ENCODE measurements at places on chromosomes 1 and 21.

DNA sequence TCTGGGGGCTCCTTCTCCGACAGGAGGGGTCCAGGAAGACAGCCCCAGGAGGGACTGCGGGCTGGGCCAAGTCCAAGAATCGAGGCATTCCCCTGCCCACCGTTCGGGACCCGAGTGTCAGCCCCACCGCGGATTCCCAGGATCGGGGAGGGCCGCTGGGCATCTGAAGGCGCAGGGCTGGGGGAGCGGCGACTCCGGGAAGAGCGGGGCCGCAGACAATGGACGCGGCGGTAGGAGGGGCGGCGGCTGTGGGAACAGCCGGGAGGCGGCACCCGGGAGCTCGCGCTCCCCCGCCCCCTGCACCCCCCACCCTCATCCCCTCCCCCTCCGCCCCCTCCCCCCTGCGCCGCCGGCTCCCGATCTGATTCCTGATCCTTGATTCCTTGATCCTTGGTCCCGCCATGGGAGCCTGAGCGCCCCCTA is at the start of gene VANGL2:
TSS of gene VANGL2 (plus strand) at position 342 of the 423 bp plus-strand sequence. CDS start 15,274 bp downstream, outside the sequence.
- DNase-seq: peak; percentile 14

GRCh38 chr1:51693419-51694155 is 76.7 kb downstream of the OSBPL9 start:
- no peak for DNase-seq

DNA sequence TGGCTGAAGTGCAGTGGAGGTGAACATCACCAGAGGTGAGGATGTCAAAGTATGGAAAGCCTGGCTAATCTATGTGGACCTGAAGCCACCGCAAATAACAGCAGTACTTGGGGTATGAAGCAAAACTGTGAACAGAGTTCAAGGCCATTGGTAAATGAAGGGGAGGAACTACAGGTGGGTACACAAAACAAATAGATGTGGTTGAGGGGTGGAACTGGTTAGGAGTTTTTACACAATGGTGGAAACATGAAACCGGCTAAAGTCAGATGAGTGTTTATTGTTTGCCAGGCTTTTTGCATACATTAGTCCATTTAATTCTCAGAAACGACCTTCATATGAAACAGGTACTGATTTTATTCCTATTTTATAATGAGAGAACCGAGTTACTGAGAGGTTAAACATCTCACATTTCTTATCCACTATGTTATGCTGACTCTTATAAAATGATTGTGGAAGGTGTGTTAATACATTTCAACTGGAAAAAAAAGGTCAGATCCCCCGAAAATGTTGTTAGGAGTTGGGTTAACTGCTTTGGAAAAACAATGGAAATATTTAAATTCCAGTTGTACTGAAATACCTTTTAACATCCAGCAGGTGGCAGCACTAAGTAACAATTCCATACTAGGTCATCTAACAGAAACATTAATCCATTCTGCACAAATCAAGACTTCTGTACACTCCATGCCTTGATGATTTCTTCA is 44.3 kb upstream of the GTF2B start:
- DNase-seq: no peak

- DNase-seq: no peak
These were observed 155.1 kb downstream of the VPS13D start for GRCh38 chr1:12384836-12385456.

DNA sequence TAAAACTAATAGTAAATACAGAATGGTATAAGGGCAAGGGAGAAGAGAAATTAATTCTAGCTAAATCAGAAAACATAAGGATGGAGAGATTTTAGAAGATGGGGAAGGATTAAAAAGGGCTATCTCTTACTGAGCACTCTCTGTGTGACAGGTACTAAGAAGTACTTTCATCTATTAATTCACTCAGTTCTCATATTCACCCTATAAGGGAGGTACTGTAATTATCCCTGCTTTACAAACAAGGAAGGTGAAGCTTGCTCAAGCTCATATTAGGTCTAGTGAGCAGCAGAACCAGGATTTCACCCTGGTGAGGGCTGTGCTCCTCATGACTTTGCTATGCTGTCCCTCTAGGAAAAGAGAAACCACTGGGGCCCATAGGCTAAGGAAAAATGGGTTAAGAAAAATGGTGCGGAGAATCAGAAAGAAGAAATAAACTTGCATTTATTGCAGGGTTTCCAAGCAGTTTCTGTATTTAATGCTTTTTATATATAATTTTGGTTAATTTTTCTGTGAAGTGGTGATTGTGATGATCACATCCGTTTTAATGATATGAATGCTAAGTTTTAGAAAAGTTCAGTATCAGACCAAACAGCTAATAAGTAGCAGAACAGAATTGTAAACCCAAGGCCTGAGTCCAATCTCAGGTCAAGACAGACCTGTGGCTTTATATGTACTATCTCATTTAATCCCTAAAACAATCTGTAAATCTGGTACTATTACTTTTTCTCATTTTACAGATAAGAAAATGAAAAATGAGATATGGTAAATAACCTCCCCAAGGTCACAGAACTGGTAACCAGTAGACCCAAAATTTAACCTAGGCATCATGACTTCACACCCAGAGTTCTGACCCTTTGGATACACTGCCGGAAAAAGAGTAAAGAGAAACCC is 1.7 kb downstream of the PCNX2 start:
- DNase-seq: no peak

DNA sequence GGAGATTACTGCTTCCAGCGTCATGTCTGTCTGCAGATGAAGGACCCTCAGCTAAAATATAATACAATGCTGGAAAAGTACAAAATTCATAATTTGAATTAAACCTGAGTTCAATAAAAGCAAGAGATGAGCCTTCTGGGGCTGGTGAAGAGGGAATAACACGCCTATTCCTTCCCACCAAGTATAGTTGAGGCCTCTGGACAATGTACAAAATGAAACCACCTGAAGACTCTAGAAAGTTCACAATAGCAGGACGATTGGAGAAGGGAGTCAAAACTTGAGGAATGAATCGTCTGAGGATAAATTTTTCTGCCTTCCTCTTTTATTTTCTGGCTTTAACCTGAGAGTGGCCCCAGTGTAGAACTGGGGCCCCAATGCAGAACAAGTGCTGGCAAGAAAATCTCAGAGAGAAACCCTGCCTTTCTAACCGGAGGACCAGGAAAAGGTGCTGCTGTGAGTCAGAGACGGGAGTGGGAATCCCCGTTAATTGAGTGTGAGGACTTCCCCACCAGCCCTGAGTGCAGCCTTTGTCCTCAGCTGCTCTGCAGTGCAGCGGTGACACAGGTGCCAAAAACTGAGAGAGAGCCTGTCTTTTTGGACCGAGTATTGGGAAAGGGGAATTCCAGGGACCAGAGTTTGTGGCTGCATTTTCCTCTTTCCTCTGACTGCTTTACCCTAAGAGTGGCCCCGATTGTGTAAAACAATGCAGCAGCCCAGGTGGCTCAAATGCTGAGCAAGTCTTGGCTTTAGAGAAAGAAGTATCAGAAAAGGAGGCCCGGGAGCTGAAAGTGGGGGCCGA is 264.9 kb downstream of the DYRK1A start:
- no peak for DNase-seq

- DNase-seq: no peak
These were observed 8.1 kb downstream of the GNAI3 start for GRCh38 chr1:109556563-109556962.

DNA sequence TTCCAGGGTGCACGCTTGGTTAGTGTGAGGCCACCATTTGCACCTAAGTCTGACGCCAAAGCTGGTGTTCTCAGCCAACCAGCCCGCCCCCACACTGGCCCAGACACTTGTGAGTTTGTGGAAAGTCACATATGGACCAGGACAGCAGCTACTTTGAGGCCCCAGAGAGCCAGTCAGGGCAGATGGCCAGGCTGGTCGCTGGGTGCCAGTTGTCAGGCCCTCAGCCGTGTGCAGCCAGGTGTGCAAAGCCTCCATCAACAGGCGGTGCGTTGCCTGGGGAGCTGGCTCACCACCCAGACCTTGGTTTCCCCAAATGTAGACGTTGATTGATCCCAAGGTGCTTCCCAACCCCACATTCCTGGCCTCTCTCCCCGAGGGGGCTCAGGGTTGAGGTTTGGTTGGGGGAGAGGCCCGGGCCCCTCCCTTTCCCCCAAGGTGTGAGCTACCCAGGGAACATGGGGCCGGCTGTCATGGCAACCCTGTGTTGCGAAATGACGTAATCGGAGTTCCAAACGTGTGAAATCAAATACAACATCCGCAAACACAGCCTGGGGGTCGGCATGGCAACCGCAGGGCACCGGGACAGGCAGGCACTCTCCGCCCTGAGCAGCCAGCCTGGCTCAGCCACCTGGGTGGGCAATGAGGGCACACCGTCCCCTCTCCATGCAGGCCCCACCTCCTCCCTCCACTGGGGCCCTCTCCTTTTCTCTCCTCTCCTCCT is 42.2 kb upstream of the WNT4 start:
- DNase-seq: no peak

GRCh38 chr1:188594542-188595235 is 1765.9 kb downstream of the PLA2G4A start:
- DNase-seq: no peak

DNA sequence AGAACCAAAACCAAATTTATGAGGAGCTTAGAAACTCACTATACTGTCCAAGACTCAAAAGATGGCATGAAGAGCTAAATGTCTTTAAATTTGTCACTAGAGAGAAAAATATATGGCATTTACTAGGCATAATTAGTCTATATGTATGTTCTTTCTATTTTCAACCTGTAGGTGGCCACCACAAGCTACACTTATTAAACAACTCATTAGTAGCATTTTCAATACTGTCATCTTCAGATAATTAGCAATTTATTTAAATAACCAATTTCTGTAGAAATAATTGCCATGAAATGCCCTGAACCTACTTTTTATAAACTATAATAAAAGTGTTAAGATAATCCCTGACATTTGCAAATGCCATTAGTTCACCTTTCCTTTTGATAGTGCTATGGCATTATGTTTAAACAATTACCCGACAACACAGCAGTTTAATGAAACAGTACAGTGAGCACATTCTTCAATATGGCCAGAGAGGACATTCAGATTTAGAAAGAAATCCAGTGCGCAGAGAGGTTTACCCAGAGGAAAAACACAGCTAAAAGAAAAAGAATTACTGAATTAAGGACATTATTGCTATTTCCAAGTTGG is 522.5 kb downstream of the PTBP2 start:
- DNase-seq: no peak

GRCh38 chr1:178531887-178532286 is 19.0 kb downstream of the TEX35 start:
- no peak for DNase-seq

DNA sequence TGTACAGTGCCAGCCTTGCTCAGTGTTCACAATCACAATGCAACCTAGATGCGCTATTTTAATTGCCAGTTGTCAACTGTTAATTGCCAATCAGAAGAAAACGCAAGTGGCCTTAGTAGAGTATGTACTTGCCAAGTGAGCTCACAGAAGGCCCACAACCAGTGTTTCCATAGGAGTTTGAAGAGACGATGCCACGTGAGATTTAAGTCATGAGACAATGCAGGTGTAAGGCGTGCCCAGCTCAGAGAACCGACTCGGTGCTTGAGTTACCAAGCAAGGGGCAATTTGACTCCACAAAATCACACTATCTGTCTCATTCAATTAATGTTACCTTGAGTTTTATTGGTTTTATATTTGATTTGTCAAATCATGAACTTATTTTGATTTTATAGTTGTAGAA is 65.6 kb downstream of the TEX35 start:
- no peak for DNase-seq

- DNase-seq: no peak
These were observed 958 bp downstream of the LYPLAL1 start for GRCh38 chr1:219174460-219175211.

DNA sequence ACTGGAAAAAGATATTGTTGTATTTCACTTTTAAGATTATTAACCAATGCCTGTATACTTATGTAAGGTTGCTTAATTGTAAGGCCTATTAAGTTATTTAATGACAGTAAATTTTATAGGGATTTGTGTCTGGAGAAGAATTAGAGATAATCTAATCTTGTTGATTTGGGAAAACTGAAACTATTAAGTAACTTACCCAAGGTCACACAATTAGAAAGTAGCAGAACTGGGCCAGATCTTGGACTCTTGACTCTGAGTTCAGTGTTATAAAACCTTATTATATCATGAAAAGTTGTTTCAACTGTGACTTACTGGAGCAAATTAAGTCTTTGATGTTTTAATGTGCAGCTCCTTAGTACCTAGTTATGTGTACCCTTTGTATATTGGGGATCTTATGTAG is 38.5 kb downstream of the CAMTA1 start:
- no peak for DNase-seq

GRCh38 chr21:39612233-39613040 is at the start of gene B3GALT5:
TSS of gene B3GALT5 (plus strand) at chr21:39612940. CDS start at chr21:39660560, 47,620 bp downstream.
- DNase-seq: no peak

- DNase-seq: no peak
These were observed 35.5 kb upstream of the HHAT start for GRCh38 chr1:210293171-210293607.

- DNase-seq: no peak
These were observed 4.8 kb downstream of the LMOD1 start for GRCh38 chr1:201941420-201942128.

GRCh38 chr1:119774746-119775490 is 6.2 kb upstream of the HMGCS2 start:
- DNase-seq: no peak

DNA sequence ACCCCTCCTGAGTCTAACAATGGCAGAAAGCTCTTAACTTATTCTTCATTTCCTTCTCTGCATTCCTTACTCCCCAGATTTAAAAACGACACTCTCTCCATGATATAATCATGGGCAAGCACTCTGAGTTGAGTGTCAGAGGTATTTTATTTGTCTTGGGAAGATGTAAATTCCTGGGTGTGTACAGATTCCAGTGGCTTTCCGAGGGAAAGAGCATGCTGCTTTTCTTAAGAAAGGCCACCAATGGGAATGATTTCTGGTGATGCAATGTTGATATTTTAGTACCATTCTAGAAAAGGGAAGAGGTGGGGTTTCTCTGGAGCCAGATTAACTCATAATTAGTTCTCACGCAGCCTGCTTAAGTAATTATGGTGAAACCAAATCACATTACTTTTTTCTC is 47.8 kb upstream of the BTG3 start:
- DNase-seq: no peak

- DNase-seq: no peak
These were observed 2.2 kb upstream of the ADORA3 start for GRCh38 chr1:111505641-111506119.

DNA sequence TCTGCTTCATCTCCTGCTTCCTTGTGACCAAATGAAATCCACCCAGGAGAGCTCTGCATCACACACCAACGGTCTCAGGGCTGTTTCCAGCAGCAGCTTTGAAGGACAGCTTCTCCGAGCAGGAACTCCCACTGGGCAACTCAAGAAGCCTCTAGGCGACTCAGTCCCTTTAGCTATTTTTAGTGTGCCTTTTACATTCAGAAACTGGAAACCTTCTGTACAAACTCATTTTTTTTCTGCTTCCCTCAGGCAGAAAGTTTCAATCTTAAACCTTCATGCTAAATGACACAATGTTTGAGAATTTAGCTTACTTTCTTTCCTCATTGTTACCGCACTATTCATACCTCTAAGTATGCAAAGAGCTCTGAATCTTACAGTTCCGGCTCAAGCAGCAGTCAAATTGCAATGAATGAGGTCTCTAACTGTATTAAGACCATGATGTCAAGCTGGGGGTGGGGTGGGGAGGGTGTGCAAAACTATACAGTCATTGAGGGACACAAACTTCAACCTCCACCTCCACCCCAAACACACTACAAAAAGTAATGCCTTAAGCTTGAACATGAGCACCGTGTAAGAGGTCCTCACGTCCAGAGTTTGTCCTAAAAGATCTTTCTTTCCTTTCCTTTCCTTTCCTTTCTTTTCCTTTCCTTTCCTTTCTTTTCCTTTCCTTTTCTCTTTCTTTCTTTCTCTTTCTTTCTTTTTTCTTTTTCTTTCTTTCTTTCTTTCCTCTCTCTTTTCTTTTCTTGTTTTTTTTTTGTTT is 16.4 kb upstream of the TARBP1 start:
- no peak for DNase-seq
